GM10248 (cell line): ENCODE measurements at places on chromosomes 12 and 14.

- no peak for DNase-seq
Measured at GRCh38 chr14:32330351-32331111, 1.4 kb downstream of the AKAP6 start.

DNA sequence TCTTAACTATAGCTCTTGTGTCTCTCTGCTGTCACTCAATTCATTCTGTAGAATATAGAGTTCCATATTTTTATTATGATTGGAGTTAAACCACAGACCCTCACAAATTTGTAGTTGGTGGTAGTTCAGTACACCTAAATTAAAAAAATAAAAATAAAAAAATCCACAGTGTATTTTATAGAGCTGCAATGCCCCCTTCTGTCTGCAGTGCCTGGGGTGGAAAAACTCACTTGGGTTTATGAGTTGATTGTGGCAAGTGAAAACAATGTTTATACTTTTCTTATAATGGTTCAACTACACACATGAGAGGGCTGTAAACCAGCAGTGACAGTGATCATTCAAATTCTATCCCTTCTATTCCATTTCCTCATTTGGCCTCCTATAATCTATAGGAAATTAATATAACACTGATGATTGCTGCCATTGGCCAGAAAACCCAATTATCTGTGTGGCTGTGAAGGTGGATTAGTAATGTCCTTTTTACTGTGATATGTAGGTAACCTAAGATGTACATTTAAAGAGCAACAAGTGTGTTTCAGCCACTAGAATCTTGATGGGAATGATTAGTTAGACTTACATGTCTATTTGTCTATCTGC lies 166.9 kb upstream of the LRIG3 start:
- no peak for DNase-seq

GRCh38 chr14:92153581-92153980 lies 31.8 kb downstream of the CPSF2 start:
- DNase-seq: no peak

GRCh38 chr14:70045844-70046535 lies 142.8 kb downstream of the SLC8A3 start:
- peak; percentile 36 for DNase-seq

GRCh38 chr12:102421802-102422583 lies 58.4 kb downstream of the IGF1 start:
- DNase-seq: no peak

- DNase-seq: no peak
Measured at GRCh38 chr12:4278329-4279197, 5.0 kb downstream of the CCND2 start.

GRCh38 chr12:106436164-106436563 lies 78.6 kb downstream of the POLR3B start:
- no peak for DNase-seq

DNA sequence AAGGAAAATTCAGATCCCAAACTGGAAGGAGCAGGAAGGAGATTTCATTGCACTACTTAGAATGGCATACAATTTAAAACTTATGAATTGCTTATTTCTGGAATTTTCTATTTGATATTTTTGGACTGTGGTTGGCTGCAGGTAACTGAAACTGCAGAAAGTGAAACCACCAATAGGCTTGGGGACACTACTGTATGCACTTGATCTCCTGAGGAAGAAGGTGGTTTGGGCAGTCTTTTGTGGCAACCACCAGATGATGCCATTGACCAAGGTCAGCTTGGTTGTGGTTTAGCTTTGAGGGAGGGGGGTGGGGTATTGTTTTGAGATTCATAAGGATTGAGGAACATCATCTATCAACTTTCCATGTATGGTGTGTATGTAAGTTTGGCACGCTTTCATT lies 209.5 kb upstream of the STXBP6 start:
- no peak for DNase-seq

DNA sequence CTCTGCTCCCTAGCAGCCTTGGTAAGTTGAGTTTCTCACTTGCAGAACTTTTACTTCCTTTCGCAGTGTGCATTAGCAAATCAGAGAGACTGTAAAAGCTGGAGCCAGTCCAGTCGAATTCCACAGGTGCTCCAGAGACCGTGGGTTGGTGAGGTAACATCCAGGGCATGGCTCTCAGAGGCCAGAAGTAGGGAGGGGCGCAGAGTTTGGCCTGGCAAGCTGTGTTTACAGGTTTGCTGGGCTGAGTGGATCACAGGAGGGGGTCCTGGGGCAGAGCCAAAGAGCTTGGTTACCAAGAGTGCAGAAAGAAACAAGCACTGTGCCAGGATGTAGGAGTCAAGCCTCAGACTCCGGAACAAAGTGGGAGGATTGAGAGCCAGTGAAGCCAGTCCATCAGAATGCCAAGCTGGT lies 10.2 kb upstream of the BHLHE41 start:
- DNase-seq: no peak
